ENCODE measurements at places on chromosomes 6 and 20. TPM values are rescaled to one million over a fixed set of nuclear protein-coding genes. Genes with fewer than 3 reads are reported as not detected.
A peak's percentile ranks its signal among the peaks of the same experiment; 100 is the strongest.

The PPIL6 gene
- total RNA-seq: 0.33 TPM

The SIM1 gene
- 0.29 TPM for total RNA-seq

DNA sequence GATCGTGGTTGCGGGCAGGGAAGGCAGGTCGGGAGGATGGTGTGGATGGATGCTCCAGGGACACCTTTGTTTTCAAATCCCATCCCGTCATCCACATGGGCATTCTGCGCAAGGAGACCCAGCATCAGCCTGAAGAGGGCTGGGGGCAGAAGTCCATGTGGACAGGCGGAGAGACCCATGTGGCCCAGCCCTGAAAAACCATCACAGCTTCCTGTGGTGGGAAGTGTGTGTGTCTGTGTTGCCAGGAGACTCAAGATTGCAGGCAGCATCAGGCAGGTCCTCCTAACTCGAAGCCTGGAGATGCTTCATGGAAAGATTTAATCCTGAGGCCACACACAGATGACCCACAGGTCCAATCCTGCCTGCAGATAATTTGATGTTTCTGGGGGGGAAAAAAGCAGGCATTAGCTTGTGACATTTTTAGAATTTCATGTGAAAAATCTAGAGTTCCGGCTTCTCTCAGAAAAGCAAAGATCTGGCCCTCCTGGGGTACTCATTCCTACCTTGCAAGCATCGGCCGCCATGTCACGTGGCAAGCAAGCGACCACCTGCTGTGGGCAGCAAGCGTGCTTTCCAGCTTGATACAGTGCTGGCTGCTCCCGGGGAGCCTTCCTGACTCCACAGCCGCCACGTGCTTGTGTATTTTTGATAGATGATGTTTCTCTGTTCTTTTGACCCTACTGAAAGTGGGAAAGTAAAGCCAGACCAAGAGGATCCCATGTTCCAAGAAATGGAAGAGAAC lies 25.8 kb downstream of the BCAS4 start:
- no peaks in the 10 kb centered on the region for H3K27me3 ChIP-seq
- no peak overlapping the region for H3K27ac ChIP-seq
- no peaks in the 10 kb centered on the region for H3K36me3 ChIP-seq
- no peak for DNase-seq
- H3K4me3 ChIP-seq: no peak overlapping the region

DNA sequence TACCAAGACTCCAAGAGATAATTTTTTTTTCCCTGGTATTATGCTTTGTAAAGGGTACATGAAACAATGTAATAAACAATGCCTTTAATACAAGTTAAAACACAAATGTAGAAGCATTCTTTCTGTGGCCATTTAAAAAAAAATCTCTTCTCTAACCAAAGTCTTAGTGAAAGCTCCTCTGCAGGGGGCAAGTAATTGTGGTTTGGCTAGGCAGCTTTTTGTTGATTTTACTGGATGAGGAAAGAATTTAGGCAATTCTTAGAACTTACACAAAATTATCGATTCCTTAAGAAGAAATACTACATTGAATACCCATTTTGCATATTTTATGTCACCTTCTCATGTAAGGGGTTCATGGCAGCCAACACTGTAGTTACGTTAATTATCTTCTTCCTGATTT lies 12.4 kb downstream of the TFB1M start:
- DNase-seq: no peak
- no peaks in the 10 kb centered on the region for H3K4me1 ChIP-seq
- H3K27me3 ChIP-seq: no peaks in the 10 kb centered on the region
- H3K4me3 ChIP-seq: no peak overlapping the region

DNA sequence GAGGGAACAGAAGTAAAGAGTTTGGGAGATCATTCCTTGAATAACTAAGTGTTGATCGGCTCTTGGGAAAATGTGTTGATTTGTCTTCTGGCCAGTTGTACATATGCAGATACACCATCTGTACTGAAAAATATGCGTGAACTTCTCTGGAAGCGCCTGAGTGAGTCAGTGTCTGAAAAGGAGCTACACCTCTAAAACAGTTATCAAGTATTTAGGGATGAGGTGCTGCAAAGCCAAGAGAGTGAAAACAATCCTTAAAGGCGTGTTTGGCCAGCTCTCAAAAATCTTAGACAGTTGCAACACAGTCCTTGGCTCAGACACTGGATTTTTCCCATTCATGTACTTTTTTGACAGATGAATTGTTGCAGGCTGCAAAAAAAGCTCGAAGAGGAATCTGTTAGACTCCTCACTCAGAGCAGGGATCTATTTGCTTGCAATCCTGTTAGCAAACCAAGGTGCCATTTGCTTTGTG lies 61.3 kb downstream of the BMP6 start:
- peaks cover 24% of the 10 kb centered on the region for H3K4me1 ChIP-seq
- H3K27me3 ChIP-seq: no peaks in the 10 kb centered on the region
- no peak overlapping the region for H3K4me3 ChIP-seq
- DNase-seq: peak; percentile 25

DNA sequence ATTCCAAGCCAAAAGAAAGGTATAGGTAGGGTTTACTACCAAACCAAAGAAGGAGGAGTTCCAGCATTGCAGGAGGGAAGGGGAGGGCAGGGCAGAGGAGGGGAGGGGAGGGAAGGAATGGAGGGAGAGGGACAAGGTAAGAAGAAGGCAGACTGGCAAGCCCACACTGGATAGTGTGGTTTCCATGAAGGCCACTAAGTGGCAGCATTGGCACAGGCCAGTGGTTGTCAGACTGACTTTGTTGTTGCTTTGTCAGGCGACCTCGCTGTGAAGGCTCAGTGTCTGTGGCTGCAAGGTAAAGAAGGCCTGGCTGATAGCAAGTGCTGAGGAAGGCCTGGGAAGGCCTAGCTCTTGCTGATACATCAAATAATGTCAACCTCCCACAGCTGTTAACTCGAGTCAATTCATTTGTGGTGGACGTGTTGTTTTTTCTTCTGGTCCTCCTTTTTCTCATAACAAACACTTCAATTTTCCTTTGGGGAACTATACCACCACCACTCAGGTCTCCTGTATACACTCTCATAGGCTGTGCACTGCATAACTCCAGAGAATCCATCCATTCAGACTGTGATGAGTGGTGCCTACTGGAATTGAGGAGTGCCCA lies 7.7 kb upstream of the ZNF334 start:
- no peaks in the 10 kb centered on the region for H3K27me3 ChIP-seq
- no peaks in the 10 kb centered on the region for H3K4me1 ChIP-seq
- no peak overlapping the region for H3K4me3 ChIP-seq
- peak; percentile 47 for DNase-seq

DNA sequence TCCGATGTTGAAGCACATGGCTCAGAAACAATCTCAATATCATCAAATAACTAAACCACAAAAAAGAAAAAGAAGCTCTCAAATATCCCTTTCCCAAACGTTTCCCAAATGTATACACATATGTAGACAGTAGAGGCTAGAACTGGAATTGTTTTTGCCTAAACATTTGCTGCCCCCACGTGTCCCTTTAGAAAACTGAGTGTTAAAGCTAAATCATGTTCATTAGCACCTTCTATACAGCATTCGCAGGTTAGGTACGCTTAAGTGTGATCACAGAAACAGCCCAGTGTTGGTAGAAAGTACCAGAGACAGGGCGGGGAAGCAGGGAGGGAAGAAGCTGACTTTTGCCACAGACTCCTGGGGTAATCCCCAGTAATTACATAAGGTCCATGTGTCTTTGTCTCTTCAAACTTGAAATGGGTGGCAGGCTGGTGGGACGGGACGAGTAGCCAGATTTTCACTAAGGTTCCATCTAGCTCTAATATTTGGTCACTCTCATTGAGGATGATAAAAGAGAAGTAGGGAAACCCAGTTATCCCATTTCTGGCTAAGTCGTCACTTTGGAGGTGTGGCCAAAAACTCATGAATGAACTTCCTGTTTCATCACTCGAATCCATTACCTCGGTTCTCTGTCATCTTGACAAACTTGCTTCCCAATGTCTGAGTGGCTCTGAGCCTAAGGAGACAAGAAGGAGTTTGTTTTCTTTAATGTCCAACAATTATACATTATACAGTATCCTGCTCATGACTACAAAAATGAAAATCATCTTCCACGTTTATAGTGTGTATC lies 15.0 kb upstream of the TFAP2A start:
- H3K4me3 ChIP-seq: no peak overlapping the region
- H3K27me3 ChIP-seq: peaks cover 41% of the 10 kb centered on the region
- peaks cover 5% of the 10 kb centered on the region for H3K4me1 ChIP-seq
- no peak overlapping the region for H3K27ac ChIP-seq
- peak; percentile 65 for DNase-seq
- no peaks in the 10 kb centered on the region for H3K36me3 ChIP-seq

GRCh38 chr6:161412795-161413194 lies 138.9 kb upstream of the AGPAT4 start:
- DNase-seq: no peak
- no peak overlapping the region for H3K27ac ChIP-seq
- no peaks in the 10 kb centered on the region for H3K4me1 ChIP-seq
- no peaks in the 10 kb centered on the region for H3K36me3 ChIP-seq
- no peaks in the 10 kb centered on the region for H3K27me3 ChIP-seq

- H3K36me3 ChIP-seq: no peaks in the 10 kb centered on the region
- no peak overlapping the region for H3K4me3 ChIP-seq
- no peak overlapping the region for H3K27ac ChIP-seq
- H3K27me3 ChIP-seq: no peaks in the 10 kb centered on the region
Observed at GRCh38 chr6:45505470-45505869, 127.7 kb upstream of the SUPT3H start.

- peaks cover 6% of the 10 kb centered on the region for H3K4me1 ChIP-seq
- no peaks in the 10 kb centered on the region for H3K36me3 ChIP-seq
- H3K27ac ChIP-seq: no peak overlapping the region
- H3K4me3 ChIP-seq: no peak overlapping the region
- peak; percentile 67 for DNase-seq
- H3K27me3 ChIP-seq: peaks cover 15% of the 10 kb centered on the region
Observed at GRCh38 chr6:32700391-32701040, 34.1 kb upstream of the HLA-DQB1 start.

DNA sequence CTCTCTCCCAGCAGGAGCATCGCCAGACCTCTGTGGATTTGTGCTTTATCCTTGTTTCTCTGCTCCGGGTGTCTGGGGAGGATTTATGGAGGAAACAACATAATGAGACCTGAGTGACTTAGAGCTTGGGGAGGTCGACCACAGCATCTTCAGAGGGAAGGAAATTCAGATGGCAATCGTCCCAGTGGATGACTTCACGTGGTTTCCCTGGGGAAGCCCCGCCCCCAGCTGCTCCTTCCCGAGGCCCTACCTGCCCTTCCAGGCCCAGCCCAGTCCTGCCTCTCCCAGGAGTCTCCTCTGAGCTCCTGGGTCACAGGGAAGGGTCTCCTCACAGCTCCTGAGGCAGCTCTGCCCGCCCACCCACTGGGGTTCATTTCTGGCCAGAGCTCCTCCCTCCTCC lies 430.3 kb upstream of the SULF2 start:
- no peaks in the 10 kb centered on the region for H3K27me3 ChIP-seq
- no peak overlapping the region for H3K4me3 ChIP-seq
- H3K36me3 ChIP-seq: no peaks in the 10 kb centered on the region
- DNase-seq: no peak
